Effector memory CD8-positive, alpha-beta T cell (primary cell): ENCODE measurements at places on chromosomes 2 and 18.

- no peak overlapping the region for H3K4me3 ChIP-seq
- peaks cover 6% of the 10 kb centered on the region for H3K36me3 ChIP-seq
- H3K27ac ChIP-seq: no peak overlapping the region
- DNase-seq: no peak
Observed at GRCh38 chr18:37547196-37547827, 18.3 kb downstream of the CELF4 start.

GRCh38 chr2:11990576-11990975 lies 244.1 kb downstream of the LPIN1 start:
- H3K27ac ChIP-seq: no peak overlapping the region
- no peak for DNase-seq
- no peak overlapping the region for H3K4me3 ChIP-seq
- H3K4me1 ChIP-seq: peaks cover 1% of the 10 kb centered on the region

GRCh38 chr2:55169915-55170314 lies 62.2 kb downstream of the CLHC1 start:
- no peak overlapping the region for H3K4me3 ChIP-seq
- no peak overlapping the region for H3K27ac ChIP-seq
- no peaks in the 10 kb centered on the region for H3K4me1 ChIP-seq
- DNase-seq: no peak
- H3K27me3 ChIP-seq: no peaks in the 10 kb centered on the region

- H3K27me3 ChIP-seq: no peaks in the 10 kb centered on the region
- DNase-seq: peak; percentile 49
- peak overlapping the region; percentile 98 for H3K27ac ChIP-seq
Observed at GRCh38 chr2:127080938-127081755, 25.8 kb downstream of the BIN1 start.

DNA sequence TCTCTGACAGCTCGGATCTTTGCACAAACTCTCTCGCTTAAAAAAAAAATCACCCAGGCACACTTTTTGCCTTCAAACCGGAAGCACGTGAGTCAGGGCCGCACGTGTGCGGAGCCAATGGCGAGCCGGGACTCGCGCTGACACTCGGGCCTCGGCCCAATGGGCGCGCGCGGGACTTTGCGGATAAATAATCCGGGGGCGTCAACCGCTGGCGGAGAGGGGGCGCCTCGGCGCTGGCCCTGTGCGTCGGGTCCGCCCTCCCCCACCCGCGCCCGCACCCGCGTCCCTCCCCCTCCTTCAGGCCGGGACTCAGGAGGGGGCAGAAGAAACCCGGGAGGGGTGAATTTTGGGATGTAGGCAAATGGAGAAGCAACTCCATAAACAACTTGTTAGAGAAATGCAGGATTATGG lies 319 bp upstream of the EN1 start:
- no peak for DNase-seq
- peaks cover 3% of the 10 kb centered on the region for H3K36me3 ChIP-seq
- H3K4me3 ChIP-seq: no peak overlapping the region
- H3K4me1 ChIP-seq: peaks cover 5% of the 10 kb centered on the region

DNA sequence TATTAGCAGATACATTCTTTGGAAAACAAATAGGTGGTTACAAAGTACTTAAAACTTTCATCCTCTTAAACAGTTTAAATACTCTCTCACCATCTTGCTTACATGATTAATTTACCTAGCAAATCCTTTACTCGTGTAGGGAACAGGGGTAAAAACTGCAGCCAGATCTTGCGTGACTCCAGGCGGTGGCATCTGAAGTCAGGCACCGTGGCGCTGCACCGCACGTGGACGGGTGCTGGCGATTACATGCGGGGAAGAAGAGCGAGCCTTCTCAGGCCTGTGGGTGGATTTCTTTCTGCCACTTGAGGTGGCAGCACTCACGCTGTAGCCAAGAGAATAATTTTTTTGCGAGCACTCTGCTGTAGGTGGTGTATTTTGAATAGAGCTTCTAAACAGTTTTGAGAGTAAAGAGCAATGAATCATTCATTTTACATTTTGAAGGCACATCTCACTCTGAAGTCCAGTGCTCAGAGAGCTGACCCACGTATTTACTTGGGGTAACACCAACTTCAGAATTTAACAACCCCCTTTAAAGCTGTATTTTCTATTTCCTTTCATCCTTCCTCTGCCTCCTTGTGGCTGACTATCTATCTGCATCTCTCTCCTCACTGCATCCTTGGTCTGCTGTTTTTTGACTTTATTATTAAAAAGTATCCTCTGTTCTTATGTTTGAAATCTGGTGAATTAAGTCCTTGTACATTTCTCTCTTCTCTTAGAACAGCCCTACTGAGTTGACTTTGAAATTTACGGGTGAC lies 68.9 kb downstream of the EPAS1 start:
- no peak overlapping the region for H3K27ac ChIP-seq
- H3K4me1 ChIP-seq: peaks cover 24% of the 10 kb centered on the region
- H3K27me3 ChIP-seq: no peaks in the 10 kb centered on the region
- no peaks in the 10 kb centered on the region for H3K36me3 ChIP-seq
